ENCODE measurements at places on chromosomes 5 and 9. TPM values are rescaled to one million over a fixed set of nuclear protein-coding genes. Genes with fewer than 3 reads are reported as not detected.

GRCh38 chr9:72577212-72577753, 55.9 kb downstream of the TMC1 start:
- no peak for DNase-seq

ANKS6 gene
- 8.5 TPM for total RNA-seq

DNA sequence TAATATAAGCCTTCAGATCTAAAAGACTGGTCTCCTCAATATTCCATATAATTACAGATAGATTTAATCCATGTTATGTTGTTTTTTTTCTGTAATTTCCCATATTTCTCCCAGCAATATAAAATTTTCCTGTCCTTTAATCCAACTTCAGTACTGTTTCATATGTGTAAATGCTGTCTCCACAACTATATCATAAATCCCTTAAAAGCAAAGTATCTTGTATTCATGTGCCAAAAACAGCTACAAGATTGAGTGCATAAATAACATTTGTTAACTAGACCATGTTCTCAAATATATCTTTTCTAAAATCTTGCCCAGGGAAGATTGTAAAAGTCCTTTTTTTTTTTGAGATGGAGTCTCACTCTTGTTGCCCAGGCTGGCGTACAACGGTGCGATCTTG, 35.0 kb upstream of the PDCL start:
- no peak for DNase-seq

CXCL14 gene
- total RNA-seq = 781 TPM

DNA sequence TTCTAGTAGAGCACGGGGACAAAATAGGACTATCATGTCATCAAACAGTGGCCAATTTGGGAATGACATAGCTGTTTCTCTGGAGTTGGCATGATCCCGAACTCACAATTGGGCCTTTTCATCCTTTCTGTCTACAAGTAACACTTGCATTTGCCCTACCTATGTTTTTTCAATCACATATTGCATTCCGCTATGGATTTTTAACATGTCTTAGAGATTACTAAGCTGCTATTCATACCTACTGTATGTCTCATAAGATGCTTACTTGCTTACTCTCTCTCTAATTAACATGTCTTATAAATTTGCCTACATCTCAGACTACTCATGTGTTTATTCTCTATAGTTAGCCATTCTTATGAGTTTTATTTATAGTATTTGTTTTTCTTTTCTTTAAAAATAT, 341.2 kb upstream of the CTNND2 start:
- no peak for DNase-seq

DNA sequence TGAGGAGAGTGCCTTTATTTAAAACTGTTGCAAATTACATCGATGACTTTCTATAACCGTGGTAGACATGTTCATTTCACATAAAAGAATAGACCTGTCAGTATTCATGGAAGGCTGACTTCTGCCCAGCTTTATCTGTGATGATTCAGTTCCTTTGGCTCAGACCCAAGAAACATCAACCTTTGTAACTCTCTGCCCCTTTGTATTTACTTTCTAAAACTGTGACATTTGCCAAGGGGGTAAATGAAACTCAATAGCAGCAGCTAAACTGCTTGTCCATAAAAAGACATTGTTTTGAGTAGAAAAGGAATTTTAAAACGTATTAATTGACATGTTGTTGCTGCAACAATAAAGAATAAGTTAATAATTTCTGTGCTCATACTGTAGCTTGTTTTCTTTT, 137.8 kb upstream of the ANKH start:
- DNase-seq = no peak

GRCh38 chr5:170832241-170832640, 29.6 kb upstream of the RANBP17 start:
- no peak for DNase-seq

DNA sequence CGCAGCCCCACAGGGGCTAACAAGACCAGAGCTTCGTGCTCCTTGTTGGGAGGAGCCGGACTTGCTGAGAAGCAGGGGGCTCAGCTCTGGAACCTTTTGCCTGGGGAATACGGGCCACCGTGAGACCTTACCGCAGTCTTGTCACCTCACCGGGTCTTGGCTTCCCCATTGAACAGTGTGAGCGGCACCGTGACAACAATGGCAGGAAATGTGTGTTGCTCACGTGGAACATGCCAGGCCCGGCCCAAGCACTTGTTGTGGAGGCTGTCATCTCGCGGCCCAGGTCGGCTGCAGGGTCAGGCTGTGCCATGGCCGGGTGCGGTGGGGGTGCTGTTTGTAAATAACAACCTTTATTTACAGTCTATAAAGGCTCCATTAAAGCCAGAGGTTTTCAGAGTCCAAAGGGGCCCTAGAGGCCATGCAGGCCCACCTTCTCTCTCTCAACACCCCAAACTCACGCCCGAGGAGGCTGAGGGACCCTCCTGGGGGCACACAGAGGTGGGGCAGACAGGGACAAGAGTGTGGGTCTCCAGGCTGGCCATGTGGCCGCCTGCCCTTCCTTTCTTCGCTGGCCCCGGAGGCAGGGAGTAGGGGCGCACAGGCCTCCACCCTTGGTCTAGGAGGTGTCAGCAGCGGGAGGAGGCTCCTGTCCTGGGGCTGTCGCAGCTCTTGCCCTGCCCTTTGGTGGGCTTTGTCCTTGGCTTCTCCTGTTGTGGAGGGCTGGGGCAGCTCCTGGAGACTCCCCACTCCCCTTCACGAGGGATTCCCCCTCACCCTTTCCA, 79.7 kb downstream of the TSPAN17 start:
- no peak for DNase-seq

- DNase-seq = no peak
These were observed 85.5 kb upstream of the MARCHF11 start for GRCh38 chr5:16265141-16265540.

GRCh38 chr9:137310189-137311052, 8.3 kb upstream of the NRARP start:
- peak; percentile 74 for DNase-seq

BTNL3 gene
- total RNA-seq = not detected

DNA sequence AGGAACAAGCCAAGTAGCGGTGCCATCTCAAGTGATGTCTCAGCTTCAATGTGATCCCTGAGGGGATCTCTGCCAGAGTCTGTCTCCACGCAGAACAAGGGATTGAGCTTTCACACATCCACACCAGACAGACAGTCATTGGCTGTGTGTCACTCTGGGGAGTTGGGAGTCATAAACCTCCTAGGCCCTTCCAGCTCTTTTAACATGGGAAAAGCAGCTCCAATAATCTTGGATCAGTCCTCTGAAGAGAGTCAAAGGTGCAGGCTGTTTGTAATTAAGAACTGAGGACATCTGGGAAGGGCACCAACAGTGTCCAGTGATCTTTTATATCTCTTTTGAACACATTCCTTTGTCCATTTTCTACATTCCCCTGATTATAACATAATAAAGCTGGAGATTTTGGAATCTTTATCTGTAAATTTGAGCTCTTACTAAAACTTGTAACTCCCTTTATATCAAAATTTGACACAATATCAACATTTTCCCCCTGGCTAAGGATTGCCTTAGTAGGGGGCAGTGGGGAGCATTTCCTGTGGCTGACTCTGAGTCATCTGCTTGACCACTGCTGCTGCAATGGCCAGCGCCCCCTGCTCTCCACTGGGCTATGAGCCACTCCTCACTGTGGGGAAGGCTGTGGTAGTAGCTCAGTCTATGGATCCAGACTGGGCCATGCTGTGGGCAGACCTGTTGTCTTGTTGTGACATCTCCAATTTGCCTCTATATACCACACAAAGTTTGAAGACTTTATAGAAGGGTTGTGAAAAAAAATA, 284.4 kb downstream of the OSTF1 start:
- no peak for DNase-seq

- no peak for DNase-seq
These were observed 416.4 kb downstream of the TLE4 start for GRCh38 chr9:79988126-79988525.

GRCh38 chr5:143313298-143313852, 90.1 kb downstream of the NR3C1 start:
- no peak for DNase-seq

- no peak for DNase-seq
These were observed 21.2 kb downstream of the MEGF9 start for GRCh38 chr9:120692901-120693699.

GRCh38 chr9:109597496-109597895, 99.4 kb upstream of the PTPN3 start:
- DNase-seq = no peak

CYLC2 gene
- not detected for total RNA-seq

CTSV gene
- 147 TPM for total RNA-seq

DNA sequence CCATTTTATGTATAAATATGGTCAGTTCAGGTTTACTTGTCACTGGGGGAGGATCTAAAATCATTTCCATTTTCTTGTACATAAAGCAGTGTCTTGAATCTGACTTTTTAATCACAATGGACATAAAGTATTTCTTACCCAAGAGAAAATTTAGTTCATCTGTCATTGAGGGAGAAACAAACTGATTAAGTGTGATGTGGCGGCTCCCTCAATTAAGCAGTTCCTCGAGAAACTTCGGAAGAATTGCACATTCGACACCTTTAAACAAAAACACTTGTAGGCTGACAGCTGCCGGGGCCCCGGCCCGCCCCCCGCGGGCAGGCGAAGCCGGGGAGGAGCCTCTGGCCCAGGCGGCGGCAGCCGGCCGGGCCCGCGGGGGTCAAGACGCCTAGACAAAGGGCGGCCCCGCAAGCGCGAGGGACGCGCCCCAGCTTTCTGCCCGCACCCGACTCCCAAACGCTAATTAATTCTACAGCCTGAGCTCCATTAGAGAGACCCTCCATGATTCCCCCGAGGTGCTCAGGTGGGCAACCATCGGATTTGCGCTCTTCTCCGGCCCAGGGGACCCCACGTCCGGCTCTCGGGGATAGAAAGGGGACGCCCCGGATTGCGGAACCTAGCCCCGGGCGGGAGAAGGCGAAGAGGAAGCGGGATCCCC, 750 bp downstream of the TRIM36 start:
- no peak for DNase-seq

SEPTIN8 gene
- total RNA-seq = 80.9 TPM

DNA sequence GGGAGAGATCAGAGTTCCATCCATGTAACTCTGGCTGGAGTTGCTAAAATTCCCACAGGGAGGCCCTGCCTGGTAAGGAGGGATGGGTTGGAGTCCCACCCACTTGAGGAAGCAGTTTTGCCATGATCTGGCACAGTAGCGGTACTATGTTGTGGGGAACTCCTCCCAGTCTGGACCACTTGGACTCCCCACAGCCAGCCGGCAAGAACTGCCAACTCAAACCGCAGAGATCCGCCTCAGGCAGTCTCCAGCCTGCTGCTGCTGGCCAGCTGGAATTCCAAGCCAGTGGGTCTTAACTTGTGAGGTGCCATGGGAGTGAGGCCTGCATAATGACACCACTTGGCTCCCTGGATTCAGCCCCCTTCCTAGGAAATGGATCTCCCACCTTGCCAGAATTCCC, 151.9 kb downstream of the NDUFS4 start:
- DNase-seq = no peak

SLC6A18 gene
- not detected for total RNA-seq

F2RL1 gene
- total RNA-seq = 107 TPM

SPATA31E1 gene
- total RNA-seq = not detected

SNAPC3 gene
- 20.1 TPM for total RNA-seq
